Activated CD4-positive, alpha-beta T cell treated with anti-CD3 and anti-CD28 coated beads, Interleukin-2, amount 10 ng/mL, durations not matched to agents 24 days and 14 days (primary cell): ENCODE measurements at places on chromosomes 1 and 21. TPM values are rescaled to one million over a fixed set of nuclear protein-coding genes. Genes with fewer than 3 reads are reported as not detected.
A peak's percentile ranks its signal among the peaks of the same experiment; 100 is the strongest.

GRCh38 chr1:213679153-213679552 lies 308.6 kb upstream of the PROX1 start:
- DNase-seq, result no peak

DNA sequence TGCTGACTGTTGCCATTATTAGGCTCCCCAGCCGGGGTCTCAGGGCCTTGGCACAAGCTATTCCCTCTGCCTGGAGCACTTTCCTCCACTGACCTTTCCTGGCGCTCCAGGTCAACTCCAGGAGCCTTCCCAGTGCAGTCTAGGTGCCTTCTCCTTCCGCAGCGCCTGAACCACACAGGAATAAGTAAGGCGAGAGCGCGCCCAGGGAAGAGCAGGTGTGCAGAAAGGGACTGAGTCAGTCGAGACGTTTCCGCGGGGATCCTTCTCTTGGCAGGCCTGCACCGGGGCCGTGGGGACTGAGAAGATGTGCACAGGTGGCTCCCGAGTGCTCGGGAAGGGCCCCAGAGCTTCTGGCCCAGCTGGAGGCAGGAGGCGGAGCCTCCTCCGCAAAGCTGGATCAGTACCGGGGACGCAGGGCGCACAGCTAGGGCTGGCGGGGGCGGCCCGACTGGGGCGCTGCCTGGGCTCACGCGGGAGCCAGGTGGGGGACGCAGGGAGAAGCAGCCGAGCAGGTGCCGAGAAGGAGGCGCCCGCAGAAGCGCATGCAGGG lies 765 bp upstream of the BMP8A start:
- peak; percentile 72 for DNase-seq

- DNase-seq, result no peak
Observed at GRCh38 chr1:2472561-2473177, 3.4 kb upstream of the PLCH2 start.

DNA sequence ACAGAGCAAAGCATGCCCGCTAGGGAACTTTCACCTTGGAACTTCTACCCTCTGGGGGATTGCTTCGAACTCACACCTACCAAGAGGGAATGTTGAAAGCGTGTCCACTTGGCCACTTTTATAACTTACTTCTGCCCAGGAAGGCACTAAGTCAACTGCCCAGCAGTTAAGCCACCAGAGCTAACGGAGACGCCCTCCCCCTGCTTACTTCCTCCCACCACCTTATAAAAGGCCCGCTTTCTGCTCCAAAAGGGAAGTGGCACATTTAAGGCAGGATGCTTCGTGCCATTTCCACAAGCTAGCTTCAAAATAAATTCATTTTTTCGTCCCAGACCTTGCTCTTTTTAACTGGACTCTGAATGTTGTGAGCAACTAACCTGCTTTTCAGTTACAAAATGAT lies 3.2 kb upstream of the AK2 start:
- DNase-seq, result no peak

DNA sequence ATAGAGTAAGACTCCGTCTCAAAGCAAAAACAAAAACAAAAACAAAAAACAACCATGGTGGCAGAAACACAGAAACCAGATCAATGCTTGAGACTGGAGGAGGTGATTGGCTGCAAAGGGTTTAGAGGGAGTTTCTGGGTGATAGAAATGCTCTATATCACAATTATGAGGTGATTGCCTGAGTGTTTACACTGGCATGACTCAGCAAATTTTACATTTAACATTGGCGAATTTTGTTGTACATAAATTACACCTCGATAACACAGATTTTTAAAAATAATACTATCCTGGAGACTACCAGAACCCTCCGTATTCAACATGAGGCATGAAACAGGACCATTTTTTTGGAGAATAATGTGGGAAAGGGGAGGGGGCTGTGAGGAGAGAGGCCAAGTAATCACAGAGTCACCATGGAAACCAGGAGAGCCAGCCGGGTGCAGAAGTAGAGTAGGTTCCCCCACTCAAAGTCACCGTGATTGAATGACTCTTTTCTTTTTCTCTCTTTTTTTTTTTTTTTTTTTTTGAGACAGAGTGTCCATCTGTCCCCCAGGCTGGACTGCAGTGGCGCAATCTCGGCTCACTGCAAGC lies 24.3 kb downstream of the HEYL start:
- DNase-seq, result no peak

DNA sequence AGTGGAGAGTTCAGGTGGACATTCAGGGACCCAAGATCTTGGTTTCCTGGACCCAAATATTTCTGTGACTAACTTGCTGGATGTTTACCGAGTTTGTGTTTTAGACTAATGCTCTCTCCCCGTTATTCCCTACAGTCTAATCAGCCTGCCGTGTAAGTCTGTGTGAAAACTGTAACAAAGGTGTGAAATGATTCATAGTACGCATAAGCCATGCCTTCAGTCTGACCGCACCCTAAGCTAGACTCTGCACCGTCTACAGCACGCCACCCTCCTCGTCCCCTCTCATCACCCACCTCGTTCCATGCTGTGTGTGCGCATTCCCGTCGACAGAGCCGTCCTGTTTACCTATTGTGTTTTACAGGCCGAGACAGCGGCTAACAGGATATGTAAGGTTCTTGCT lies 50.5 kb downstream of the ACTN2 start:
- DNase-seq, result no peak

- DNase-seq, result peak; percentile 34
Observed at GRCh38 chr1:220927442-220927841, 48.2 kb downstream of the HLX start.

DNA sequence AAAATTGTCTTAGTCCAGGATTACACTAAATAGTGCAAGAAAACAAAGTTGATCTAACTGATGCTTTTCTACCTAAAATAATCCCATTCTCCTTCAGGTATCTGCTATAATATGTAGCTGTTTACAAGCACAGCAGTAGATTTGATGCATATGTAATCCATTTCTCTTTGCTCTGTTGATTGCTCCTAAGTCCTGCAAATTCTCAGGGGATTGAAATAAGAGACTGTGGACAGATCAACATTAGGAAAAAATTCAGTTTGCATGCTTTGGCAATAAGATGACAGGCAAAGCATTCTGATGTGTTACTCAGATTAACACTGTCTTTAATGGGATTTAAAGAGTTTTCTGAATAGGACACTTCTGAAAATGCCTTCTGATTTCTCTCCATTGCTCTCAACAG lies 34.7 kb downstream of the RNF11 start:
- no peak for DNase-seq

DNA sequence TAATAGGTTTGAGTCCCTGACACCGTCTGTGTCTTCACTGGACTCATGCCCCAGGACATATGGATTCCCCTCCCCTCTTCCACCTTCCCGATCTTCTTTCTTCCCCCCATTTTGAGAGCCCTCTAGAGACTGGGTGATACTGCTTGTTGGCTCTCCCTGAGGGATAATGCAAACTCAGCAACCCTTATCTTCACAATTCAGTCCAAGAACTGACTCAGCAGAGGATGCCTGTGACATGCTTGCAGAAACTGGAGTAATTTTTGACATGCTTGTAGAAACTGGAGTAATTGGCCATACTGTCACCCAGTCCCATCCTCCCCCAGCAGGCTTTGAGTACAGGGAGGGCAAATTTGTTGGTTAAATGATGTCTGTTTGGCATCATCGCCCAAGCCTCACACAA lies 127.6 kb upstream of the CTTNBP2NL start:
- DNase-seq, result no peak

- no peak for DNase-seq
Observed at GRCh38 chr1:38403667-38404066, 357.1 kb upstream of the POU3F1 start.

DNA sequence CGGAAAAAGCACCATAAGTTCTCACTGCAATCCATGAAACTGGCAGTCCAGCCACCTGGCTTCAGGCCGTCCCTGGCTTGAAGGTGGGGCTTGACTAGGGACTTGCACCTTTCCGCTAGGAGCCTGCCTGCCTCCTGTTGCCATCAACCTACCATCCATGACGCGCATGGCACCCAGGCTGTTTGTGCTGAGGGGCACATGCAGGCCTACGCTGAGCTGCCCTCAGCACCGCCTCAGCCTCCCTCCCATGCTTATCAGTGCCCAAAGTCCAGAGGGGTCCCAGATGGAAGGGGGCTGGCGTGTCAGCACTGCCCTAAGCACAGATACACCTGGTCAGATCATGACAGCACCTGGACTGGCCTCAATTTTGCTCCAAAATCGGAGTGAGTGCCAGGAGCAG lies 190.2 kb upstream of the LYPLAL1 start:
- no peak for DNase-seq

- no peak for DNase-seq
Observed at GRCh38 chr1:39905172-39905571, 3.5 kb upstream of the MYCL start.

DNA sequence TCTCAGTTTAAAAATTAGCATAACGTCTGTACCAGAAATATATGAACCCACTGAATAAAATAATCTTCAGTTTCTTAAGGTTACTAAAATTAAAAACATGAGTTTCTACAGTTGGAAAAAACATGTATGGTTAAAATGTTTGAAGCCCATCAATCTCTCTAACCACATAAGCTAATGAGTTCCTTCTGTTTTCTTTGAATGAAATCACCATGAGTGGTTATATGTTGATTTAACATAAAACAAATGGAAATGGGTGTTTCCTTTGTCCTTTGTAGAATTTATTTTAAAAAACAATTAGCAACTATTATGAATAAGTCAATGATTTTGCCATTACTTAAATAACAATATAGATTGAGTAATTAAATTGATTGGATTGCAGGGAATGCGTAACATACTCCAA lies 3.0 kb upstream of the ADGRL2 start:
- DNase-seq, result no peak

DNA sequence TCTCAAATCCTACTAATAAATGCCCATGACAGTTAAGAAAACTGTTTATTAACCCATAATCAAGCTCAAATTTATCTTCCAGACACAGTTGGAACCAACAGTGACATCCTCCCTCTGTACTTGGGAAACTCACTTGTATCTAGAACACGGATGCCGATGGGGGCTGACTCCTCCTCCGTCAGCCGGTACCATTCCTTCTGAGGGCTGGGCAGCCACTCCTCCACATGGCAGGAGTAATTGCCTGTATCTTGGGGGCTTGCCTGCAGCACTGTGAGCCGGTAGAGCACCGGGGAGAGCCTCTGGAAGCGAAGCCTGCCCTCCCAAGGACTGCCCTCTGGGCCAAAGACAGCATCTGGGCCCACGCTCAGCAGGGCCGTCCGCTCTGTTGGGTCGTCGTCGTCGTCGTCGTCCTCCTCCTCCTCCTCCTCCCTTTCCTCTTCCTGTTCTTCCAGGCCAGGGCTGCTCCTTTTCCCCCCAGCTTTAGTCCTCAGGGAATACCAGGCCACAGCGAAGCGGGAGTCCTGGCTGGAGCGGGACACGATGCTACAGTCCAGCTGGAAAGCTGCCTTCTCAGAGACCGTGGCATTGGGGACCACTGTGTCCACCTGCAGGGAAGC lies 8.5 kb upstream of the CD58 start:
- DNase-seq, result no peak

GRCh38 chr1:153404086-153404635 lies 12.2 kb upstream of the S100A7A start:
- DNase-seq, result no peak

DNA sequence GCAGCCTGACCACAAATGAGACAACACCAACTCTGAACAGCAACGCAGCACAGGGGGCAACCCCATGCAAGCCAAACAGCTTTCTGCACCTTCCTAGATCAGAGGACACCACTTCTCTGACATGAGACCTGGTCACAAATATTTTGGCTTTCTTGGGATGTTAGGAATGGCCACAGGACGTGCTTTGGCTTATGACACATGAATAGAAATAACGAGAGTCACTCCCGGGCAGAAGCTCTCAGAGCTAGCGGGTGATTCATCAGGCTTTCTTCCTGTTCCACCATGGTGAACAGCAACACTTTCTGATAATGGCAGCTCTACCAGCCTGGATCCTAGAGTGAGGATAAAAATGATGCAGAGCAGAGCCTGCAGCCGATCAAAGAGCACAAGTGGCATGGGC lies 39.4 kb downstream of the PAFAH2 start:
- DNase-seq, result no peak

- DNase-seq, result no peak
Observed at GRCh38 chr1:98538106-98538505, 123.4 kb upstream of the SNX7 start.

DNA sequence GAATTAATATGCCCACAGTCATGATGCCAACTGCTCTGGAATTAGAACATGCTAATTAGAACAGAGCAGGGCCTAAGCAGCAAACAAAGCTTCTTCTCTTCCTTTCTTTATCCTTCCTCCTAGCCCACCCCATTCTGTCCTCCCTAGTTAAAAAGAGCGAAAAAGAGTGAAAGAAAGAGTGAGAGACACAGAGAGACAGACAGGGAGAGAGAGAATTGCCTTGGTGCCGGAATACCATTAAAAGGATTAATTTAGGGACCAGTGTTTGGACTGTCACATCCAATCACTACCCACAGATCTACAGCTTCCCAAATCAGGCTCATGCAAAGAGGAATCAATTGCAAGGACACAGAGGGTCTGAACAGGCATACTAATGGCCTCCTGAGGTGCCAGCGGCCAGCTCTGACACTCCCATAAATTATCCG lies 7.0 kb downstream of the ERI3 start:
- DNase-seq, result no peak

GRCh38 chr1:12581179-12581578 lies 36.8 kb downstream of the DHRS3 start:
- no peak for DNase-seq

- peak; percentile 98 for DNase-seq
Observed at GRCh38 chr1:110034451-110035235, at the start of gene STRIP1. STRIP1 (plus strand) TSS chr1:110034624; CDS start chr1:110034638, 14 bp downstream.

DNA sequence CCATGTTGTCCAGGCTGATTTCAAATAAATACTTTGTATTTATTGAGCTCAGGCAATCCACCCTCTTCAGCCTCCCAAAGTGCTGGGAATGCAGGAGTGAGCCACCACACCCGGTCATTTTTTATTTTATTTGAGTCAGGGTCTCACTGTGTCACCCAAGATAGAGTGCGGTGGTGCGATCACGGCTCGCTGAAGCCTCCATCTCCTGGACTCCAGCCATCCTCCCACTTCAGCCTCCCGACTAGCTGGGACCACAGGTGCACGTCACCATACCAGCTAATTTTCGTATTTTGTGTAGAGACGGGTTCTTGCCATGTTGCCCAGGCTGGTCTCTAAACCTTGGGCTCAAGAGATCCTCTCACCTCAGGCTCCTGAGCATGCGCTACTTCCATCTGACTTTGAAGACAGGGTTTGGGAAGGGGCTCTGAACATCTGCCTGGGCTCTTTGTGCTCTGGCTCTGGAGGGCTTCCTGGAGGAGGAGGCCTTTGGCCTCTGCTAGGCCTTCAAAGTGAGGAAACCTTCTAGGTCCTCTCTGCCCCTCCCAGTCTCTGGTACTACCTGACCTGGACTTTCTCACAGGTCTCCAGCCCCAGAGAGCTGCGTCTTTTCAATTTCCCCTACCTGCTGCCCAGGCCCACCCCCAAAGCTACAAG lies 5.8 kb downstream of the HSPB7 start:
- no peak for DNase-seq

- peak; percentile 87 for DNase-seq
Observed at GRCh38 chr1:111471012-111471411, 2.8 kb upstream of the C1orf162 start.

ADAMTS4 gene
- total RNA-seq, result 0.33 and 0.66 TPM in 2 replicates

MAB21L3 gene
- total RNA-seq, result not detected in 2 replicates

NCF2 gene
- 5.3 and 6.2 TPM in 2 replicates for total RNA-seq

NKAIN1 gene
- not detected in 2 replicates for total RNA-seq

GFI1 gene
- 85.1 and 87.1 TPM in 2 replicates for total RNA-seq

STPG1 gene
- total RNA-seq, result 3.8 and 5.0 TPM in 2 replicates

S100A14 gene
- not detected in 2 replicates for total RNA-seq

SPRR5 gene
- total RNA-seq, result not detected in 2 replicates

PRDM2 gene
- total RNA-seq, result 44.5 and 45.9 TPM in 2 replicates

ETNK2 gene
- 0.07 TPM in 1 of 2 replicates, not detected in the other for total RNA-seq

TCEA3 gene
- total RNA-seq, result 6.7 and 7.8 TPM in 2 replicates

C1orf210 gene
- not detected in 2 replicates for total RNA-seq

PIP5K1A gene
- 97.7 and 98.7 TPM in 2 replicates for total RNA-seq

DRAXIN gene
- total RNA-seq, result not detected in 2 replicates

PGLYRP4 gene
- not detected in 2 replicates for total RNA-seq

HMGN2 gene
- total RNA-seq, result 528 and 545 TPM in 2 replicates
